ENCODE measurements at places on chromosomes 11 and 22. TPM values are rescaled to one million over a fixed set of nuclear protein-coding genes. Genes with fewer than 3 reads are reported as not detected.
A peak's percentile ranks its signal among the peaks of the same experiment; 100 is the strongest.

Gene OR8A1
- not detected for total RNA-seq

Gene SYT13
- total RNA-seq = not detected

Gene PANX2
- total RNA-seq = 8.0 TPM

Gene OR52H1
- total RNA-seq = not detected

Gene MS4A12
- total RNA-seq = not detected

Gene TBCEL
- 14.7 TPM for total RNA-seq

Gene F2
- total RNA-seq = not detected

Gene OR5A2
- total RNA-seq = not detected

Gene LMO2
- not detected for total RNA-seq

Gene GAL
- total RNA-seq = 0.42 TPM

DNA sequence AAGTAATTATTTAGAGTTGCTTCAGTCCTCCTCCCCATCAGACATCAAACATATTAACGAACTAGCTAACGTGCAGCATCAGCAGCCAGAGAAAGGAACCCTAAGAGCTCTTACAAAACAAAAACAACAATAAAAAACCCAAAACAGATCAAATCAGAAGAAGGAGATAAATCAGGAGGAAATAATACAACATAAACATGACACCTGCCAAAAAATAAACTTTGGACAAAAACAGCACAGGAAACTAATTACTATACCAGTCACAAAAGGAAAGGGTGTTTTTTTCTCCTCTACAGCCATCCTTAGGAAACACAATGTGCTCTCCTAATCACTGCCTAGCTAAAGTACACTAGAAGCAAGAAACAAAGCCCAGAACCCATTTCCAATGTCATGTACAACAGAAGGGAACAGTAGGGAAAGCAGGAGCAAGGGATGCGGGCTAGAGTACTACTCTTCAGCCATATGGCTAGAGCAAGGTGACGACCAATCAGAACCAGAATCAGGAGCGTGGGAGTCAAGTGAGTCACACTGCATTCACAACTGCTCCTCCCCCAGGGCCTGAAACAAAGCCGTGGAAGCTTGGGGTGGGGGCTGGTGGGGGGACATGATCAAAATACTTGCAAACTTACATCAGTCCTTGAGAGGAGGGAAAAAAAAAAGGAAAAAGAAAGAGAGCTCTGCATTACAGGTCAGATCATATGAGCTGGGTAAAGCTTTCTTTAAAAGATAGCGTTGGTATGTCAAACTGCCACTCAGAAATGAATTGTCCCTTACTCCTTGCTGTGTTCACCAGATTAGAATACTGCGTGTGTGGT, 60.4 kb downstream of the LARGE2 start:
- H3K4me3 ChIP-seq = peak overlapping the region; percentile 14
- H3K27me3 ChIP-seq = no peaks in the 10 kb centered on the region
- peaks cover 3% of the 10 kb centered on the region for H3K36me3 ChIP-seq
- peaks cover 29% of the 10 kb centered on the region for H3K4me1 ChIP-seq

DNA sequence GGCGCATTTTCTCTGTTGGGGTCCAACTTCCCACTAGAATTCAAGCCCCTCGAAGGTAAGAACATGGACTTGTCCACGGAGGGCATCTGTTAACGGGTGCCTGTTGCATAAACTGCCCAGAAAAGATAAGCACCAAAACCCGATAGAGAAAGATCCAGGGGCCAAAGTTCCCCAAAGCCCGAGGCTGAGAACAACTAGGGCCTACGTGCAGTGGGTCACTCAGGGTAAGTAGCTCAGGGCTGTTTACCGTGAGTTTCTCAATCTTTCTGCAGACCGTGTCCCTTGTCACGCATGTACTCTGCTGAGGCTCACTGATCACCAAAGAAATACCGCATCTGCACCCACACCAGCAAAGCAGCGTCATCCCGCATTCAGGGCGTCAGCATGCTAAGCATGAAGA, 24.4 kb downstream of the PGA5 start:
- H3K4me3 ChIP-seq = no peak overlapping the region
- H3K4me1 ChIP-seq = peaks cover 5% of the 10 kb centered on the region
- no peak for DNase-seq

DNA sequence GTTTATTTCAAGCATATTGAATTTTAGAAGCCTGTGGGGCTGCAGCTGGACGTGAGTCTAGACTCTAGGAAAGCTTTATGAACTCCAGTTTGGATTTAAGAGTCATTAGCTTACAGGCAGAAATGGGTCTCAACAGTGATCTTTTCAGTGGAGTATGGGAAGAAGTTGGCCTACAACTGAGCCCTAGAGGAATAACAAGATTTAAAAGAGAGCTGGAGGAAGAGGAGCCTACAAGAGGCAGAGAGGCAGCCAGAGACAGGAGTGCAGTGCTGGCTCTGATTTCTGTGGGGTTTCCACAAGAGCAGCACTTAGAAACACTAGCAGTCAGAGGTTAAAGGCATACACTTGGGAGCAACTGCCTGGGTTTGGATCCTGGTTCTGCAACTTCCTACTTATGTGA, 17.9 kb downstream of the APOL5 start:
- DNase-seq = no peak
- H3K27me3 ChIP-seq = peaks cover 9% of the 10 kb centered on the region
- H3K36me3 ChIP-seq = no peaks in the 10 kb centered on the region
- no peak overlapping the region for H3K27ac ChIP-seq
- no peak overlapping the region for H3K4me3 ChIP-seq
- H3K4me1 ChIP-seq = no peaks in the 10 kb centered on the region

DNA sequence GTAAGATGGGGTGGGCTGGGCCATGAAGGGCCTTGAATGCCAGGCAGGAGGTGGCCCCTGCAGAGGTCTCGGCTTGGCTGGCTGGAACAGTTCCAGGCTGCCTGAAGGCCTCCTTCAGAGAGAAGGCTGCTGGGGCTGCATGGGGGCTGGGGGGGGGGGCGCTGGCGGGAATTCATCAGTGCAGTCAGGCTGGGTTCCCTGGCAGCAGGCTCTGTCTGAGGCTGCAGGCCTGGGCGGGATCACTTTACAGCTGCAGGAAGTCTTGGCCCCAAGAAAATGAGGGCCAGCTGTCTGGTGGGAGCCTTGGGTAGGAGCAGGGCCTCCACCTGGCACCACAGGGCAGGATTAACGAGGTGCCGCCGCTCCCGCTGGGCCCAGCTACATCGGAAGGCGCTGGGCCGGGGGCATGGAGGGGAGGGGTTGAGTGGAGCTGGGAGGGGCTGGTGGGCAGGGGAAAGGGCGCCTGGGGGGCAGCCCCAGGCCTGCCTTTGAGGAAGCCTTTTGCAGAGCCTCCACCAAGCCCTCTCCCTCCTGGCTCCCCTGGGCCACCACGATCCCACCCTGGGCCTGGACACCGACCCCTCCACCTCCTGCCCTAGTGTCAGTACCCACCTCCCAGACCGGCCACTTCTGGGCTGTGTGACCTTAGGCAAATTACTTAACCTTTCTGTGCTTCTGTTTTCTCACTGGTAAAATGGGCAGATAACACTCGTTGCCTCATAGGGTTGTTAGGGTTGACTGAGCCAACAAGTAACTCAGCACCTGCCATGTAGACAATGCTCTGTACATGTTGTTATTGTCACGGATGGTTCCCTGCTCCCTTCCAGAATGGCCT, 31.0 kb upstream of the HMOX1 start:
- H3K27ac ChIP-seq = no peak overlapping the region
- DNase-seq = no peak
- peaks cover 11% of the 10 kb centered on the region for H3K27me3 ChIP-seq
- H3K4me1 ChIP-seq = peaks cover 27% of the 10 kb centered on the region
- no peaks in the 10 kb centered on the region for H3K36me3 ChIP-seq
- H3K4me3 ChIP-seq = no peak overlapping the region

- no peak overlapping the region for H3K27ac ChIP-seq
- no peaks in the 10 kb centered on the region for H3K36me3 ChIP-seq
- peaks cover 10% of the 10 kb centered on the region for H3K27me3 ChIP-seq
- DNase-seq = no peak
These were observed 66.5 kb downstream of the BARX2 start for GRCh38 chr11:129442171-129442570.

- H3K36me3 ChIP-seq = no peaks in the 10 kb centered on the region
- DNase-seq = no peak
These were observed 618.0 kb downstream of the BRD1 start for GRCh38 chr22:49209452-49210195.

- H3K4me1 ChIP-seq = no peaks in the 10 kb centered on the region
- DNase-seq = no peak
- no peak overlapping the region for H3K4me3 ChIP-seq
- H3K27me3 ChIP-seq = no peaks in the 10 kb centered on the region
- H3K27ac ChIP-seq = no peak overlapping the region
These were observed 142.4 kb upstream of the DDI1 start for GRCh38 chr11:103894034-103894433.

DNA sequence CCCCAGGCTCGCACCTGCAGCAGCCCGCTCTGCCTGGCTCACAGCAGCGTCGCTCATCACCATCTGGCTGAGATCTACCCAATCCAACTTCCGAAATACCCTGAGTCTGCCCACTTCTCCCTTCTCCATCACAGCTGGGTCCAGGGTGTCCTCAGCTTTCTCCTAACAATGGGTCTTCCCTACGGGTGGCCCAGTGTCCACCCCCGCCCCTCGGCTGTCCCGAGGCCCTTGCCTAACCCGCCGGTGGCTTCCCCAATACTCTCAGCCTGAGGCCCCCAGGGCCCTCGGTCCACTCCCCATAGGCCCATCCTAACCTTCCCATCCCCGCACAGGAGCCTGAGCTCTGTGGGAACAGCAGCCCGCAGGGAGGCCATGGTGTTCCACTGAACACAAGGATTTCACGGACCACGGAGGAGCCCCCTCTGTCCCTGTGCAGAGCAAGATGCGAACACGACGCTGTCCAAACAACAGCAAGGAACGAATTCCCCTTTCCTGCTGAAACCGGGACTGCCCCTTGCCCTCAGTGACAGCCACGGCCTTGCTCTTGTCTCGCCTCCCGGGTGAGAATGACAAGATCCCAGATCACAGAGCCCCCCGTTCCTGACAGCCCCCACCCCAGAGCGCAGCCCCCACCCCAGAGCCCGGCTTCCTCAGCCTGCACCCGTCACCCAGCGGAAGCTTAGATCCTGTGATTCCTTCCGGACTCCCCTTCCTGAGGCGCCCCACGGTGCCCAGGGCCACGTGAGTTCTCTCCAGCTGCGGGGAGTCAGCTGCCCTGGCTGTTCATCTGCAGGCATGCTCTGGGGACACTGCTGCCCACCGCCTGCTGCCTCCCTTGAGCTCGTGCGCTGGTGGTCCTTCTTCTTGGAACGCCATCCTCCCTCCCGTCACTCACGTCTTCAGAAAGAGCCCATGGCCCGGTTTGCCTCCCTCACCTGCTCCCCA, 48.8 kb upstream of the CARS1 start:
- H3K27me3 ChIP-seq = no peaks in the 10 kb centered on the region
- no peak for DNase-seq
- H3K27ac ChIP-seq = no peak overlapping the region
- no peak overlapping the region for H3K4me3 ChIP-seq
- no peaks in the 10 kb centered on the region for H3K36me3 ChIP-seq
- no peaks in the 10 kb centered on the region for H3K4me1 ChIP-seq

DNA sequence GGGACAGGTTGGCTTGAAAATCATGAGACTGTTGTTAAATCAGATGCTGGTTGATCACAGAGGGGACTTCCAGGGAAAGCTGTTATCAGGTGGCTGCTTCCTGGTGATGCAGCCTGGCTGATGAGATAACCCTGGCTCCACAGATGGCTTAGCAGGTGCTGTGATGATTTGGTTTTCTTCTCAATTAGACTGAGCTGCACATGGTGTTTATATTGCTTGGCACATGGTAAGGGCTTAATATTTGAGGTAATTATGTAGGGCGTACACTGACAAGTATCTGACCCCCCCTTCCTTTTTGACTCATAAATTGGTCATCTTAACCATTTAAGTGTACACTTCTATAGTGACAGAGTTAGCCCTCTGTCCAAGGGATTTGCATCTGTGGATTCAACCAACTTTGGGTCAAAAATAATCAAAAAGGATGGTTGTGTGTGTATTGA, 7.0 kb downstream of the RPS3 start:
- peak overlapping the region; percentile 79 for H3K27ac ChIP-seq
- no peak overlapping the region for H3K4me3 ChIP-seq
- H3K36me3 ChIP-seq = peaks cover 58% of the 10 kb centered on the region
- no peaks in the 10 kb centered on the region for H3K27me3 ChIP-seq
- H3K4me1 ChIP-seq = peaks cover 41% of the 10 kb centered on the region
- DNase-seq = no peak

DNA sequence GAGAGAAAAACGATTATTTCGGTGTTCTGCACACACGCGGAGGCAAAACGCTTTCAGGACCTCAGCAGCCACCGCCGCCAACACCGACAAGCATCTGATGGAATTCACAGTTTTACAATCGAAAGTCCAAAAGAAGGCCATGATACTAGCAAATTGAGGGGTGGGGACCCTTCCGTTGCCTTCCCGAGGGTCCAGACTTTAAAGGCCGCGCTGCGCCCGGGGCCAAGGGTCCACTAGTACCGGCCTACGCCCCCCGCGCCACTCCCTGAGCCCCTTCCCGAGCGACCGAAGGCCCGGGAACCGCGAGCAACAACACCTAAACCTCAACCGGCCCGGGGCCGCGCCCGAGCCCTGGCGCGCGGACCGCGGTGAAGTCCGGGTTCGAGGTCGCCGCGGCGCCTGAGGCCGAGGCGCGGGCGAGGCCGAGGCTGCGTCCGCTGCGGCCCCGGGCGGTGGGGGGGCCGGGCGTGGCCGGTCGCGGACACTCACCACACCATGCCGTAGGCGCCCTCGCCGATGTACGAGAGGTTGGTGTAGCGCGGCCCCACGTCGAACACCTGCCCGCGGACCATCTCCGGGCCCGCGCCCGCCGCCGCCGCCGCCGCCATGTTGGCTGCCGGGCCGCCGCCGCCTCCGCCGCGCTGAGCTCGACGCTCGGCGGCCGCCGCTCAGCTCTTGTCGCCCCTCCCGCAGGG, 465 bp downstream of the MAPK1 start:
- no peaks in the 10 kb centered on the region for H3K27me3 ChIP-seq
- peaks cover 56% of the 10 kb centered on the region for H3K4me1 ChIP-seq
- DNase-seq = peak; percentile 30
- H3K36me3 ChIP-seq = peaks cover 4% of the 10 kb centered on the region
- peak overlapping the region; percentile 98 for H3K27ac ChIP-seq

- H3K4me3 ChIP-seq = no peak overlapping the region
- H3K27ac ChIP-seq = no peak overlapping the region
- peaks cover 39% of the 10 kb centered on the region for H3K4me1 ChIP-seq
- no peak for DNase-seq
- H3K27me3 ChIP-seq = peaks cover 62% of the 10 kb centered on the region
- H3K36me3 ChIP-seq = peaks cover 3% of the 10 kb centered on the region
These were observed 7.2 kb downstream of the ARHGEF12 start for GRCh38 chr11:120343429-120343828.

DNA sequence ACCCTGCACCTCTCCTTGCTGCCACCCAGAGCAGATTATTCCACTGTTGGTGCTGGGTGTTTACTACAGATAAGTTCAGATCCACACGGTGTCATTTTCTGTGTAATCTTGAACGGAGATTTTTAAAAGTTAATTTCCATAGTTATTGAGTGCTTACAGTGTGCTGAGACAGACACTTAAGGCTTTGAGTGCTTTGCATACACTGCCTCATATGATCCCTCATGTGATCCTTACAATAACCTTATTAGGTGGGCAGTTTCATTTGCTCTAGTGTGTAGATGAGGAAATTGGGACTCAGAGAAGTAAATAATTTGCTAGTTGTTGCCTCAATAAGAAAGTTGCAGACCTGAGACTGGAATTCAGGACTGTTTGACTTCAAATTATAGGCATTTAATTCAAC, 32.3 kb upstream of the ME3 start:
- H3K4me1 ChIP-seq = no peaks in the 10 kb centered on the region
- H3K4me3 ChIP-seq = no peak overlapping the region
- H3K36me3 ChIP-seq = no peaks in the 10 kb centered on the region
- DNase-seq = no peak
- no peak overlapping the region for H3K27ac ChIP-seq
